Stimulated activated naive CD8-positive, alpha-beta T cell treated with anti-CD3 and anti-CD28 coated beads, Interleukin-15, amount 100 ng/mL, for 72 hours (primary cell): ENCODE measurements at places on chromosomes 1 and 21.

DNA sequence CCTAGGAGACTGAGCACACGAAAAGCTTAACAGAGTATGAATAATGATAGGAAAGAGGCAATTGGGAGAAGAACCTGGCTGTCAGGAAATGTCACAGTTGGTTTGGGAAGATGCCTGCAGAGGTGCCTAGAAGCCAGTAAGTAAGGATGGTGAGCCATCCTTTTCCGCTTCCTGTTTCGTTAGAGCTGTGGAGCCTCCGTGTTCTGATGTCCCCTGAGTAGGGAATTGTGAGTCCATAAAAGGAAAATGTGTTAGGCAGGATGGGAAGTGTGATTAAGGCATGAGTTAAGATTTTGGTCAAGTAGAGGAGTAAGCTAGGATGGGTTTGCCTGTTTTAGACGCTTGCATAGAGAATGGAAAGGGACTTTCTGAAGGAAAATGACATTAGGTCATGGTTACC is 9.0 kb downstream of the CLIC4 start:
- no peak for DNase-seq

GRCh38 chr1:31785020-31785946 is 21.1 kb upstream of the ADGRB2 start:
- no peak for DNase-seq

DNA sequence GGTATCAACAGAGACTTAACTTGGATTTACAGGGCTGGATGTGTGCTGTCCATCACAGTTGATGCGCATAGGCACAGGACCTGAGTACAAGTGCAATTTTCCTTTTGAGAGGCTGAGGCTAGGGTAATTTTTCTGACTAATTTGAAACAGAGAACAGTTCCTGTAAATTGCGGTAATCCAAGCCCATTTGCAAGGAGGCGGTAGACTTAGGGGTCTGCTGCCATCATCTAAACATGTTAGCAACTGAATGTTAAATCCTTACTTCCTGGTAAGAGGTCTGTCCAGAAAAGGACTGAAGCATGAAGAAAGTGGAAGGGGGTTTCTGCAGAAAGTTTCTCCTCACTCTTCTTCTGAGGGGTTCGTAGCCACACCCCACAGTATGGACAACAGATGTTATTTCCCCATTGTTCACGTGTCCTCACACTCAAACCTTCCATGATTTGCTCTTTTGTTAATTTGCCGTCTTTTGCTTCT is 23.7 kb upstream of the C1orf198 start:
- DNase-seq = no peak

DNA sequence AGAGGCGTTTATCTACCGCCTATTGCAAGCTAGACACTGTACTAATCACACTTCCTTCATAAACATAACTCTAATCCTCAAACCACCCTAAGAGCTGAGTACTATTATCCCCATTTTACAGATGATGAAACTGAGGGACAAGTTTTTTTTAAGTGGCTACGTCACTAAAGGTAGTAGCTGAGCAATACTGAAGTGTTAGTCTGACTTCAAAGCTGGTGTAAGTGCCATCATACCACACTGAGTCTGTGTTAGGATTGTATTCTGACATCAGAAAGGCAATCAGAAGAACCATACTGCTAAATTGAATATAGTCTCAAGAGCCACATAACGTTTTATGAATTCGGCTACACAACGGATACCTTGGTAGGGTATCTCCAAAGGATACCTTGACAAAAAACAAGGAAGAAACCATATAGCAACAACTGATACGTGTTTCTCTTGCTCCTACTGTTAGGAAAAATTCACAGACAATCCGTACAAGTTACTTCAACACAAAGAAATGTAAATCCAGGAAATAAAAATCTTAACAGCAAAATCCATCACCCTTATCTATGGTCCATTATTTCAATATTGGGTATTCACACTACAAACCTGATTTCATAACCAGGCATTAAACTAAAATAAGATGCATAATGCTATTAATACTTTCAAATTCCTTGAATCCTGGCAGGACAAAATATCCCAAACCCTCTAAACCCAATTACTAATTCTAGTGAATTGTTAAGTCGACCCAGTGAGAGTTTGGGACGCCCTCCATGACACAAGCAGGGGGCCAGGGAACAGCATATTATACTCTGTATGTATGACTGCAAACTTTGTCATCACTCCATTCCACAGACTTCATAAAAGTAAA is 1.6 kb downstream of the TP53BP2 start:
- no peak for DNase-seq

- no peak for DNase-seq
Measured at GRCh38 chr1:109639841-109640184, 16.1 kb upstream of the GSTM4 start.

- no peak for DNase-seq
Measured at GRCh38 chr21:16589006-16589898, 859.5 kb downstream of the USP25 start.

DNA sequence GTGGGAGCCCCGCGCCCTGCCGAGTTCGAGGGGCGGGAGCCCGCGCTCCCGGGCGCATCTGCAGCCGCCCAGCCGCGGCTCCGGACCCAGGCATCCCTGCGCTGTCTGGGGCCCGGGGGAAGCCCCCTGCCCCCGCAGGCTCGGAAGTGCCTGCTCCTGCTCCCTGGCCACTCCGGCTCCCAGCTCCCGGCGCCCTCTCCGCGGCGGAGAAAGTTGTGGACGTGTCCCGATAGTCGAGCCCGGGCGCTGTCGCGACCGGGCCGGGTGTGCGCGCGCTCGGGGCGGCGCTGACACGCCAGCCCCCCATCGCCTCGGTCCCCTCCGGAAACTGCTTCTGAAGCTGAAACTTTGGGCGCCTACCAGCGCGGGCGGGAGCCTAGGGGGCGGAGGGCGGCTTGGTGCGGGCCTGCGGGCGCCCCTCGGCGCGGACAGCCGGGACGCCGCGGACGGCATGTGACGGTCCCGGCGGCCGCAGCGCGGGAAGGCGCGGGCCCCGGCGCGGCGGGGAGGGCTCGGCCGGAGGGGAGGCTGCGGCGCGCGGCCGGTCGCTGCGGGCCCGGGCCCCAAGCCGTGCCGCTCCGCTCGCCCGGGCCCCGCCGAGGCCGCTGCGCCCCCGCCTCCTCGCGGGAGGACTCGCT is 515 bp downstream of the MAN1C1 start:
- DNase-seq = peak; percentile 46
